Activated naive CD4-positive, alpha-beta T cell (primary cell): ENCODE measurements at places on chromosomes 2 and 18.
A peak's percentile ranks its signal among the peaks of the same experiment; 100 is the strongest.

- no peak for DNase-seq
Measured at GRCh38 chr2:9174771-9175437, 31.7 kb upstream of the ASAP2 start.

GRCh38 chr2:239311132-239312040 is 89.4 kb downstream of the HDAC4 start:
- no peak for DNase-seq

DNA sequence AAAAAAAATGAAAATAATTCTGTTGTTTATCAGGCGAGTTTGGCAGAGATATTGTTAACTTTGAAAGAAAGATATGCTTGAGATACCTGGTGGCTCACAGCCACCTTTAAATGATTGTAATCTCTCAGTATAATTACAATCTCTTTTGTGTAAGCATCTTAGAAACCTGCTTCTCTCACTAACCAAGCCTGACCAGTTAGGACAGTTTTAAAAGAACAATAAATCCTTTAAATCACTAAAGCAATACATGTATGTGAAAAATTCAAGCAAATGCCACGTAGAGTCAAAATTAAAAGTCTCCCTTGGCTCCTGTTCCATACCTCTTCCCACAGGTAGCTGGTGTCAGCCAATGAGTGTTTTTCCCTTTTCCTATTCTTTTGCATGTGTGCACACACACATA is 15.7 kb upstream of the SGPP2 start:
- no peak for DNase-seq

DNA sequence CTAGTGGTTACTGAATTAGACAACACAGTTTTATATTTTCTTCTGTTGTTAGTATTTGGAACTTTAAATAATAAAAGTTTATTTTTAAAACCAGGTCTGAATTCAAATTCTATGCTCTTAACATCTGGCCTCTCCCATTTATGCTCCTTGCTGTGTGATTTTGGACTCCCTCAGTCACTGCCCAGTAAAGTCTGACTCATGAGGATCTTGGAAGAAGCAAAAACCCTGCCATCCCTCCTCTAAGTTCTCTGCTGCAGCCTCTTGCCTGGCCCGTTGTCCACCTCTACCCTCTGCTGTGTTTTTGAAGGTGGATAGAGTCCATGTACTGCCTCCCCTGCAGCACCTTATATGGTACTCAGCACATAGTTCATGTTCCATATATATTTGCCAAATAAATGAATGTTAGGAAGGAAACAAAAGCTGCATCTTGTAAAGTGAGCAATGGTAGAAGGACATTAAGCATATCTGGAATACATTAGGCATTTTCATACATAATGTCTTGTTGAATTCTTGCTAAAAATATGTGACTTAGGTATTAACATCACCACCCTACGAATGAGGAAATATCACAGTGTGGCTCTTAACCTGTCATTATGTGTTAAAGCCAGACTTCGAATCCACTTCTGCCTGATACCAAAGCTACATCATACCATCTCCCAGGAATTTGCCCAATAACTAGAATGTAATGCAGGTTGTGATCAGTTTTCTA is 62.1 kb downstream of the THNSL2 start:
- no peak for DNase-seq

DNA sequence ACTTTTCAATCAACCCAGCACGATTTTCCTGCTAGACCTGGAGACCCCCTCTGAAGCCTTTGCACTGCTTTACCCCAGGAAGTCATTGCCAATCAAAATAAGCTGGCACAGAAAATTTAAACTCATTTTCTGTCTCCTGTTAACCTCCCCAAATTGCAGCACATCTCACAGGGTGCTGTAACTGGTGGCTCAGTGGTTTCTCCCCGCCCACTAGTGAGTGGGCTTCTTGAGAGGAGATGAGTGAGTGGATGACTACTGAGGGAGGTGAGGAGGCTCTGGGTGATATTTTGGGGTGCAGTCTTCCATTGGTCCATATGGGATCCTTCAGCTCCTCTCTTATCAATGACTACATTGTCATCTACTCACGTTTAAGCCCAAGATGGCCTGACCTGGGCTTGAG is 239.8 kb upstream of the HS6ST1 start:
- no peak for DNase-seq

GRCh38 chr2:130728549-130729316 is at the start of gene GPR148:
Gene GPR148 (plus strand): TSS chr2:130729070. CDS start chr2:130729152, 82 bp downstream.
- no peak for DNase-seq

DNA sequence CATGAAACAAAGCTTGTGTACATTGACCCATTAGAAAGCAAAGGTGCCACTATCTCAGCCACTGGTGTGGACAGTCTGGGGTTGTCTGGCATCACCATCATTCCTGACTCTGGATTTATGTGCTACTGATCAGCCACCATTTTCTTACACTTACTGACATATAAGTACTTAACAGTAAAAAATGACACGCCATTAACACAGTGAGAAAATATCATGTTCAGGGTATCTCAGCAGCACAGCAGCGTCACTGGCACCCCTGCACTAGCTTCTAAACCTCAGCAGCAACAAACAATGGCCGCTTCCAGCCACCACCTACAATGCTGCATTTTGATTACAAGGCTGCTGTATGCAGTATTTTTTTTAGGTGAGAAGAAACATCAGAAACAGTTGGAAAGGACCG is 253.4 kb upstream of the HDAC4 start:
- DNase-seq = no peak

- DNase-seq = no peak
Measured at GRCh38 chr2:60070196-60070595, 483.3 kb downstream of the BCL11A start.

DNA sequence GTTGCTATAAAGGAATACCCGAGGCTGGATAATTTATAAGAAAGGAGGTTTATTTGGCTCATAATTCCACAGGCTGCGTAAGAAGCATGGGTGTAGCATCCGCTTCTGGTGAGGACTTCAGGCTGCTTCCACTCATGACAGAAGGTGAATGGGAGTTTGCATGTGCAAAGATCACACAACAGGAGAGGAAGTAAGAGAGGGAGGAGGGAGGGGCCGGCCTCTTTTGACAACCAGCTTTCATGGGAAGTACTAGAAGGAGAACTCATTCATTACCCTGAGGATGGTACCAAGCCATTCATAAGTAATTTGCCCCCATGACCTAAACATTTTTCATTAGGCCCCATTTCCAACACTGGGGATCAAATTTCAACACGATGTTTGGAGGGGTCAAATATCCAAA is 386.8 kb upstream of the NETO1 start:
- DNase-seq = no peak

DNA sequence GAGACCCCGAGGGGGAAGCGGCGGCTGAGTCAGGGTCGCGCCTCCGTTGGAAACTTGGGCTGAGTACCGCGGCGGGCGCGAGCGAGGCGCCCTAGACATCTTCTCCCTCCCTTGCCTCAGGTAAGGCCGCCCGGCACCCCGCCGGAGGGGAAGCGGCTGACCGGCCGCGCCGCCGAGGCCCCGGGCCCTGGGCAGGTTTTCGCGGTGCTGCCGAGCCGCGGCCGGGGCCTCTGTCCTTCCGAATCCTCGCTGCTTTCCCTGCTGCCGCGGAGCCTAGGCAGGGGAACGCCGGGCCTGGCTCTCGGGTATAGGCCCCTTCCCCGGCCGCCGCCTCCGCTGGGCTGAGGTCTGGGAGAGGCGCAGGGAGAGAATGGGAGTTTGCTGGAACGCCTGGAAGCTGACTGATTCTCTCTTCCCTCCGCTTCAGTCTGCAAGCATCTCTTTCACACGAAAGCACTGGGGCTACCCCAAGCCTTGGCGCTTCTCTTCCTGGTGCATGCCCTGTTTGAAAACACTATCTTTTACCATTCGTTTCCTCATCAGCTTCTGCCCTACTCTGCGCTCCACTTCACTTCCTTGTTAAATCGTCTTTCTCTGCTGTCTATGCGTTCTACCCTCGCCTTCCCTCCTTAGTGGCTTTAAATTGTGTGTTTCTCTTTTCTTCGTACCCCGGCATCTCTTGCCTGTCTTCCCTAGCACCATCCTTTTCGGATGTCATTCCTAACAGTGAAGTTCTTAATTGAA is 652 bp downstream of the PPM1B start:
- peak; percentile 35 for DNase-seq
